ENCODE measurements at places on chromosomes 6 and 20.

DNA sequence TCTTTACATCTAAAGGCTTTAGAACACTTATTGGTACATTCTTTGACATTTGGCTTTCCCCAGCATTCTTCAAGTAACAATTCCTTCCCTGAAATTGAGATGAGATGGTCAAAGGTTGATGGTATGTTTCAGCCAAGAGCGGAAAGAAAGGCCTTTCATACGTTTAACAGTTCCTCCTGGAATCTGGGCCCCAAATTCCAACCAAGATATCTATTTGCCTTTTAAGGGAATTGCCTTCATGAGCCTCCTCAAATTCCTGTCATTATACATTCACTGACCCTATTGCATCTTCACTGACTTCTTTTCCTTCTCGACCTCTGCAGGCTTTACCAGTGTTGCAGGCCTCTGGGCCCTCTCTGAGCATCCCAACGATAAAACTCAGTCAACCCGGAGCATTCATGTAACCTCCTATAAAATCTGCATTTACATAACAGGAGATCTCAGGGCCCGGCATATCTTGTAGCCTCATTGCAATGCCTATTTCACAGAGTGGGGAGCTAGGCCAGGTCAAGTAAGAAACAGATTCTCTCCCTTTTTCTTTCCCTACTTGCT, 18.3 kb upstream of the WFDC9 start:
- DNase-seq: no peak

GRCh38 chr20:48292806-48293205, 507.5 kb upstream of the SULF2 start:
- no peak for DNase-seq

- DNase-seq: peak; percentile 89
Measured at GRCh38 chr6:31399589-31400466, 3.6 kb upstream of the MICA start.

DNA sequence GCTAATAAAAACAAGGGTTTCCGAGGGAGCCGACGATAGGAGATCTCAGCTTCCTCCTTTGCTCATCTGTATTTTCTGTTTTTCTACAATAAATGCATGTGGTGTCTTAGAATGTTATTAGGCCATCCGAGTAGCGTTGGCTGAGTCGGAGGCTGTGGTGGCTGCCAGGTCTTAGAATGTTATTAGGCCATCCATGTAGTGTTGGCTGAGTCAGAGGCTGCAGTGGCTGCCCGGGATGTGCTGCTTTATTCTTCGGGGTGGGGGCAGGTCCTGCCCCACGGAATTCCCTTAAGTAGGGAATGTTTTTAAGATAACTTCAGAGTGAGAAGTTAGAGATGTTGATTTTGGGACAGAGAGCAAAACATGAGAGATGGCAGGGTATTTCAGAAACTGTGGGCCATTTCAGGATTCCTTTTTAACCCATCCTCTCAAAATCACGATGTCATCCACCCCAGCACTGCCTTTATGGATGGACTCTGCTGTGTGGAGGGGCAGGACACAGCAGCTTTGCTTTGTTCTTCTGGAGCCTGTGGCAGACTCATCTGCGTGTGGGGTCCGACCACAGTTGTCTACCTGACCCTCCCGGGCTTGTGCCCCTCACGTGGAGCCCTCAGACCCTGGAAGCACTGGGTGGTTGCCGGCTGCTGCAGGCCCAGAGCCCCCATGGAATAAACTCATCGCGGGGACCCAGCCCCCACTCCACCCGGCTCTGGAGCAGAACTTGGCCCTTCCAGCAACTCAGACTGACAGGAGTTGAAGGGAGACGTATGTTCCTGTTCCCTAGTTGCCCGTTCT, 20.4 kb downstream of the OSBPL2 start:
- peak; percentile 25 for DNase-seq

GRCh38 chr6:37783025-37783855, 36.3 kb upstream of the ZFAND3 start:
- no peak for DNase-seq

- DNase-seq: peak; percentile 4
Measured at GRCh38 chr6:143745166-143746133, 67.7 kb downstream of the PHACTR2 start.

GRCh38 chr6:139868576-139868975, 494.1 kb upstream of the CITED2 start:
- no peak for DNase-seq

- no peak for DNase-seq
Measured at GRCh38 chr6:126805861-126806260, 312.6 kb upstream of the RSPO3 start.

DNA sequence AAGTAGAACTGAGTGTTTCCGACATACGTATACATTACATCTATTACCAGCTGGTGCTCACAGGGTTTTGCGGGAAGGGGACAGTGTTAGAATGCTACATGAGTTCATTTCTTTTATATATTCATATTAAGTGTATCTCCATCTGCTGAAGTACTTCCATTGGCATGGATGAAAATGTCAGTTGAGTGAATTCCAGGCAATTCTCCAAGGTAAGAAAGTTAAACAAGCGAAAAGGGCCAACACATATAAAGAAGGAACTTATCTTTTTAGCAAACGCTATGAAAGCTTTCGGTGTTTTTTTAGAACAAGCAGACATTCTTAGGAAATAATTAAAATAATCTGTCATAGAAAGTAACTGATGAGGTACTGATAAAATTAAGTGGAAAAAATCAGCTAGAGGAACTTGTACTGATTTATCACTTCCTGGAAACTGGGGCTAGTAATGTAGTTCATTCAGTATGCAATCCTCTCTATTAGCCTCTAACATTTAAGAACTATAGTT, 34.6 kb downstream of the RNF146 start:
- DNase-seq: no peak

DNA sequence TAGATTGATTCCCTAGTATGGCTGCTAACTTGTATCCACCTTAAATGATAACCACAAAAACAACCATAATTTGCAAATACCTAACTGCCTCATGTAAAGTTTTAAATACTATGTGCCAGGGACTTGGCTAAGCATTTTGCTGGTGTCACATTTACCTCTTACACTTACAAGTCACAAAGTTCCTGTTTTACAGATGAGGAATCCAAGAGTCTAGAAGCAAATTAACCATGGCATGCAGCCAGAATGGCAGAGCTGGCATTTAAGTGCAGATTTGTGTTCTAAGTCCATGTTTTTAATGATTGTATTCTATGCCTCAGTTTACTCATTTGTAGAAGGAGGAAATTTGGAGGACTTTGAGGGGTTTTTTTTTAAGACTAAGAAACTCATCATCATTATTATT, 696.7 kb downstream of the PTPRT start:
- no peak for DNase-seq

DNA sequence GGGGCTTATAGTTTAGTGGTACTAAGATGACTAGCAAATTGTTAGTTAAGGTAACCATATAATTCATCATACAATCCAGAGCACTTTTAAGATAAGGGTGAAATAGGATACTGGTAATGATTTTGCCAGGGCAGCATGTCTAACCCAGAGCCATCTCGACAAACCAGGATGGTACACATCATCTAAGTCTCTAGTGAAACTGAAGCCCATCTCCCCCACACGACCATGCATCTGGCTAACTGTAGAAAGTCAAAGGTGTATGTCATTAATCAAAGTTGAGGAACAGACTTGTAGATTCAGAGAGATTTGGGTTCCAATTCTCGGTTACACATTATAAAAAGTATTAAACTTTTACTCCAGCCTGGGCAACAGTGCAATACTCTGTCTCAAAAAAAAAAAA, 78.3 kb downstream of the PRKN start:
- no peak for DNase-seq

DNA sequence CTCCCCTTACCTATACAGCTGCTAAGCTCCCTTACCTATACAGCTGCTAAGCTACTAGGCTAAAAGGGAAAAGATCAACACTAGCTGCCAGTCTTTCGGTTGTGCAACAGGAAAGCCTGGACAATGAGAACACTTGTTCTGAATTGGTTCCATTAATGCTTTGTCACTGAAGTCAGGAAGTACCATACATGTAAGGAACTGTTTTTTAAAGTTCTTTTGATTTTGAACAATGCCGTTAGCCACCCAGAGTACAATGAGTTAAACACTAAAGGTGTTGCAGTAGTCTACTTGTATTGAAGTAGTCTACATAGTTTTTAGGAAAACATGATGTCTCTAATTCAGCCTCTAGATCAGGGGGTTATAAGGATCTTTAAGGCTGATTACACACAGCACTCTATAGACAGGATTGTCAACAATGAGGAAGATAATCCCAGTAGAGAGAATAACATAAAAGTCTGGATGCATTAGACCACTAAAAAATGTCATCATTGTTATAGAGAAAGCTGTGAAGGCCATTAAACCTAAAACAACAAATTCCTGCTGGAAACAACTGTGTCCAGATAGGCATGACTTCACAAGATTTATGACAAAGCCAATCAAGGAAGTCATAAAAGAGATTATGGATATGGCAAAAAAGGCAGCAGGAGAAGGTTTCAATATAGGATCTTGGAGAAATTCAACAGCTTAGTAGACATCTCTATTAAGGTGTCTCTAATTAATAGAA, 306.3 kb downstream of the PHF3 start:
- no peak for DNase-seq

DNA sequence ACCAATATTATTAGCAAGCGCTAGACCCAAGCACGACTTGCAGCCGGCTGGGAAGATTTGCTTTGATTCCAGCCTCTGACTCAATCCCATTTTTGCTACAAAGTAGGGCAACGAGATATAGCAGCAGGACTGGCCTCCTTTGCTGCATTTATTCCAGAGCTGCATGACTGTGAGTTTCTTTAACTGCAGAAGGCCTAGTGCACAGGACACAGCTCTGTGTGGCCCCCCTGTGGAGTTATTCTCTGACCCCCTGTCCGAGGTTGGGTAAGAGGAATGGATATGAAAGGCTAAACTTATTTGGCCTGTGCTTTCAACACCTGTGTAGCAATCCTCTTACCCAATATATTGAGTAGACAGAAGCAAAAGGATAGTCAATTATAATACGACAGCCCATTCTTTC, 133.3 kb upstream of the SPTLC3 start:
- DNase-seq: no peak

DNA sequence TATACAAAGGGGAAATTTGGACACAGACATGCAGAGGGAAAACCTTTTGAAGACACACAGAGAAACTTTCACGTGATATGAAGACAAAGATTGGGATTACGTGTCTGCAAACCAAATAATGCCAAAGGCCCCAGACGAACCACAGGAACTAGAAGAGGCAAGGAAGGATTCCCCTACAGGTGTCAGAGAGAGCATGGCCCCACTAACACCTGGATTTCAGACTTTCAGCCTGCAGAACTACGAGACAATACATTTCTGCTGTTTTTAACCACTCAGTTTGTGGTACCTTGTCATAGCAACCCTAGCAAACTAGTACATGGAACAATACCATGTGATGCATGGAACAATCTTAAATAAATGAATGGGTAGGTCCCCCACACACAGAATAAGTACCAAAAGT, 341.0 kb downstream of the HDGFL1 start:
- DNase-seq: no peak

DNA sequence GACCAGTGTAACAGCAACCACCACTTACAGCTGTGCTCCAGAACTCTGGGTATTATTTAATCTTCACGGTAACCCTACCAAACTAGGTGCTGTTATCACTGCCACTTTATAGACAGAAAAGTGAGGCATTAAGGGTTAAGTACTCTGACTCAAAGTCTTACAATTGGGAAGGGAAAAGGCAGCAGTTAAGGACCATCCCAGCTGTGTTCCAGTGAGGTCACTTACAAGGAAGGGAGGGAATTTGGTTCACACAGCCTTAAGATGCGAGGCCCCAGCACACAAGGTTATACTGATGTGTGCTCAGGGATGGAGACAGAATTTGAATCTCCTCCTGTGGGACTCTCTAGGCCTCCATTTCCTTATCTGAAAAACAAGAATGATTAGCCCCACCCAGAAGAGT, 46.7 kb downstream of the TRERF1 start:
- no peak for DNase-seq

GRCh38 chr20:5150226-5151076, 23.6 kb downstream of the CDS2 start:
- no peak for DNase-seq

- DNase-seq: no peak
Measured at GRCh38 chr20:1858871-1859270, 36.3 kb upstream of the SIRPA start.

GRCh38 chr20:10362674-10363073, 71.3 kb downstream of the MKKS start:
- DNase-seq: no peak

- DNase-seq: no peak
Measured at GRCh38 chr6:38503032-38503773, 136.5 kb downstream of the BTBD9 start.

- no peak for DNase-seq
Measured at GRCh38 chr6:52328729-52329128, 33.2 kb upstream of the PAQR8 start.

DNA sequence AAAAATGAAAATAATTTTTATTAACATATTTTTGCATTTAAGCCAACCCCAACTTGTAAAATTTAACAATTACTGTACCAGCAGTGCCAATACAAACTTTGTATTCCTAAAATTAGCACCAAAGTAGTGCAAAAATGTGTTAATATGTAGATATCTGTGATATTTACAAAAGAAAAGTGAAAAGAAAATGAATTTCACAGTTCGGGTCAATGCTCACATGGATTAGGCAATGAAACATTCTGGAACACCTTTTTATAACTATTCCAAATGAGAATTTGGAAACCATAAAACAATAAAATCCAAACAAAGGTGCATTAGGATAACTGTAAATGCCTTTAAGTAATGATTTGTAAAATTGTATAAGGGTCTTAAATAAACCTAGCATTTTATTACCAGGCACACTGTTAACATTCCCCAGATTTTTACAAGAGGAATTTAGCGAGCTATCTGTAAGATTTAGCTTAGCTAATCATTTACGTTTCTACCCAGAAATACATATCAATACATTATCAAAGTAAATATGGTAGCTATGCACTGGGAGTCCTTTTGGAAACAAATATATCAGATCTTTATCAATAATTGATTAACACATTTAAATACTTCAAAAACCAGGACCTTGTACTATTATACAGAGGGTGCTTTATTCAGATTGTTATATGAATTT, 112.2 kb downstream of the MTFR2 start:
- DNase-seq: no peak

- no peak for DNase-seq
Measured at GRCh38 chr6:72721346-72721745, 99.5 kb downstream of the KCNQ5 start.

GRCh38 chr6:25640891-25641290, 11.1 kb upstream of the SCGN start:
- no peak for DNase-seq

GRCh38 chr6:20319520-20320357, 81.9 kb upstream of the E2F3 start:
- no peak for DNase-seq

DNA sequence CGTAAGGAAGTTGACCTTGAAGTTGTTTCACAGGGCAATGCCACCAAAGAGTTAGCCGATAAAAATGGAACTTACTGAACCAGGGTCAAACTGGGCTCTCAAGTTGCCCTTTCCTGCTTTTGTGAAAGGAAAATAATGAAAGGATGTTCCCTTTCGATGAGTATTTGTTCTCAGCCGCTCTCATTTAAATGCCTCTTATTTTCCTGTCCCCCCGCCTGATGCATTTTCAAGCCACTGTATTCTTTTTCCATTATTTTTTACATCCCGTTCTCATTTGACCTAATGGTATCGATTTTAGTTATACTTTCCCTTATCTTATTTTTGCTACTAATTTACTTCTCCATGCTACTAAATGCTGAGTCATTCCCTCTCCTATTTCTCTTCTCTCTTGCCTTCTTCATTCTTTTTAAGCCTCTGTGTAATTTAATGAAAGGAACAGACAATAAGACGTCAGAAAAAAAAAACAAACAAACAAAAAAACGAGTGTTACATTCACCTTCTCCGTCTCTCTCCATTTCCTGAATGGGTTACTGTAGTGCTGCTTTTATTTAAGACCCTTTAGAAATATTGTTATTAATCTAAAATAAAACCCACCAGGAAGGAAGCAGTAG, 655 bp upstream of the NDUFAF4 start:
- peak; percentile 29 for DNase-seq
